ENCODE measurements at places on chromosomes 16 and 17.

GRCh38 chr17:67700037-67700724, 17.6 kb upstream of the NOL11 start:
- DNase-seq: no peak

GRCh38 chr16:1045310-1045992, 27.1 kb upstream of the SSTR5 start:
- no peak for DNase-seq

DNA sequence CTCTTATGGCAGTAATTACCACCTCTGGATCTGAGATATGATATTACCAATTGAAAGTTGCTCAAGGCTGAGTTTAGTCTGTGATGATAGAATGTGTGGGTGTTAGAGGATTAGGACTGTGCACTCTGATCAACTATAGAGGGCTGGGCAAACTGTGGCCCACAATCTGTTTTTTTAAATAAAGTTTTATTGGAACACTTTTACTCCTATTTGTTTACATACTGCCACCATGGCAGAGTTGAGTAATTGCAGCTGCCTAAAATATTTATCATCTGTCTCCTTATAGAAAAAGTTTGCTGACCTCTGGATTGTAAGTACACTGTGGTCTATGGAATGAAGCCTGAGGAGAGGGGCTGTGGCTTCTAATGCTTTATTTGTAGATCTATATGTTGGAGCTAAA, 71.5 kb upstream of the N4BP1 start:
- DNase-seq: no peak

- DNase-seq: no peak
Measured at GRCh38 chr16:23466162-23466885, 13.3 kb upstream of the COG7 start.

DNA sequence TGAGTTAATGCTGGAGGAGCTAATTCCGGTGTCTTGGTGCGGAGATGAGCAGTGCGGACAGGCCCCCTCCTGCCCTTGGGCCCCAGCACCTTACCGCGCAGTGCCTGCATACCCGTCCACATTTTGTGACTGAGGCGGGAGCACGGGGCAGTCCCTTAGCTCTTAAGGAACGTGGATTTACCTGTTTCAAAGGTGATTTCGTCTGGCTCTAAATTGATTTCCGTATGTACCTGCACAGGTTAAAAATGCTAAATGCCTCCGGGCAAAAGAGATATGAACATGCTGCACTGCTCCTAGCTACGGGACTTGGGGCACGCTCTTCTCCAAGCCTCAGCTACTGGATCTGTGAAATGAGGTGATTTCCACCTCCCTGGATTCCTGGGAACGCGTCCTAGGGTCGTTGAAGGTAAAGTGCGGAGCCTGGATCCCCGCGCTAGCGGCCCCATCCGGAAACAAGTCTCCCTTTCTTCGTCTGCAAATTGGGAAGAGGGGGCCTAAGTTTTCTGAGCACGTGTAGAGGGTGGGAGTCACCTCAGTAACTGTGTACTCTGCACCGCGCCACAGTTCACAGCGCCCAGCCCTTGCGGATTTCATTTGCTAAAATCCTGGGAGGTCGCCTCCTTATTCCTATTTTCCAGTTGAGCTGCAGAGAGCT, 669 bp upstream of the CRISPLD2 start:
- DNase-seq: no peak

DNA sequence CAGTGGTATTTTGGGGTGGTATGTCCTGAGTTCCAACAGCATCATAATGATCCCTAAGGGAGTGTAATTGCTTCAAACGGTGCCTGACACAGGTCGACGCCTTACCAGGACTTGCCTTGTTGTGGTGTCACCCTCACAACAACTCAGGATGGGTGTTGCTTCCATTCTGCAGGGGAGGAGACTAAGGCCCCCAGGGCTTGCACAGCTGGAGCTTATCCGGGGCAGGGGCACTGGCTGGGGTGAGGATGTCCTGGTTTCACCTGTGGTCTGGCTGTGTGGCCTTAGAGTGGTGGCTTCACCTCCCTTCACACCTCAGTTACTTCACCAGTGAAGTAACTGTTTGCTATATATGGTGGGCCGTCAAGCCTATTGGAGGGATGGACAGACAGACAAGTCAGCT, 23.3 kb downstream of the LLGL2 start:
- no peak for DNase-seq

GRCh38 chr17:38440614-38441397, 12.5 kb downstream of the ARHGAP23 start:
- DNase-seq: no peak

DNA sequence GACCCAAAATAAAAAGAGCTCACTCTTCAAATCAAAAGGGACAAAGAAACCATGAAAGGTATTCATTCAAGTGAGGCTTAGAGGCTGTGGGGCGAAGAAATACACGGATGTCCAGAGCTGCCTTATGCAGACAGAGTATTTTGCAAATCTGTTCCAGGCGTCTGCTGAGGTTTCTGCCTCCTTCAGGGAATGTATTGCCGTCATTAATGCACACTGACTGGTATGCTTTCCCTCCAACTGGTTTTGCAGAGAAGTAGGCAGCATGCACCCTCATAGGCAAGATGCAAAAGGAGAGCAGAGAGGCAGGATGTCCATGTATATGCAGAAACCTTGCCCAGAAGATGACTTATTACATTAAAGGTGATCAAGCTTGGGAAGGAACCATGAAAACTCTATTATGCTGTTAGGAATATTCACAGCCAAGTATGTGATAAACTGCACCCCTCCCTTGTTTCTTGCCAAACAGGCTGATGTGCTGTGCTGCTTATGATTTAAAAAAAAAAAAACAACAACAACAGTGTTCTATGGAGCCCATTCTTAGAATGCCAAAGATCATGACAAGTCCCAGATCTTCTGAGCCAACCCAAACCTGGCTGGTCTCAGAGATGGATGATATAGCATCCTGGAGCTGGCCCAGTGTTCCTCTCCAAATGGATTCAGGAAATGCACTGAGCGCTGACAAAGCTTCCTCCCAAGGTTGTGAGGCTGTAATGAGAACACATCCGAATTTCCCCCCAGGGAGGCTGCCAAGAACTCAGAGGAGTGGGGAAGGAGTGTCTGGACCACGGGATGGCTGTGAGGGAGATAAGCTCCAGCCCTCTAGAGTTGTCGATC, 77.6 kb upstream of the HLF start:
- no peak for DNase-seq

- DNase-seq: no peak
Measured at GRCh38 chr17:43667947-43668348, 6.2 kb upstream of the MEOX1 start.

DNA sequence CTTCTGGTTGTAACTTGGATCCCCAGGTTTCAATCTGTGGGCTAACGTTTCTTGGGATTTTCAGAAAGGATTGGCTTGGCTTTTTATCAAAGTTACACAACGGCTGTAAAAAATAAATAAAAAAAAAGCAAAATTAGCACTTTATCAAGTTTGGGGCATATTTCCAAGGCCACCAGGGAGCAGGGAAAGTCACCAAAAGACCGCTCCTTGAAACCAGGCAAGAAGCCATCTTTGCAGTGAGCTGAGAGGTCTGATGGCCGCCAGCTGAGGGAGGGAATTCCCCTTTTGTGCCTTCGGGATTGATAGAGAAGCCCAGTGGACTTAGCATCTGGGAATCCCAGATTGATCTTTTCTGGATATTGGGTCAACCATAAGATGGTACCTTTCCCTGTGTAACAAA, 192.2 kb downstream of the WWOX start:
- DNase-seq: no peak

GRCh38 chr16:73058616-73059409, 10.9 kb upstream of the ZFHX3 start:
- DNase-seq: no peak

GRCh38 chr17:47978324-47978723, 7.4 kb downstream of the CDK5RAP3 start:
- DNase-seq: peak; percentile 47

DNA sequence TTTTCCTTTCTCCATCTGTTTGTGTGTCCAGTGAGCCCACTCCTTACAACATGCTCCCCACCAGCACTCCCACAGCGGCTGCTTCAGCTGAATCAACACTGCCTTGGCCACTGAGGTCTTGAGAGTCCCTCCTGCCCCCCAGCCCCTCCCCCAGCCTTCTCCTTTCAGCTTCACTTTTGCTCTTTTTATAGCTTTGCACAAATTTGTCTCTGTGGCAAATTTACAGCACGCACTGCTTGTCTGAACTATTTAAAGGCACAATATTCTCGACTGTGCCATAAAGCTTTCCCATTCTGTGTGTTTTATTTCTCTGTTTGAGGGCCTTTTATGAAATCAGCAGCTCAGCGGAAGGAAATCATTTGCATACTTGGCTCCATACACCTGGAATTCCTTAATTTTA, 579.3 kb downstream of the TOX3 start:
- no peak for DNase-seq

- DNase-seq: no peak
Measured at GRCh38 chr17:38907930-38908675, 17.3 kb upstream of the LASP1NB start.

DNA sequence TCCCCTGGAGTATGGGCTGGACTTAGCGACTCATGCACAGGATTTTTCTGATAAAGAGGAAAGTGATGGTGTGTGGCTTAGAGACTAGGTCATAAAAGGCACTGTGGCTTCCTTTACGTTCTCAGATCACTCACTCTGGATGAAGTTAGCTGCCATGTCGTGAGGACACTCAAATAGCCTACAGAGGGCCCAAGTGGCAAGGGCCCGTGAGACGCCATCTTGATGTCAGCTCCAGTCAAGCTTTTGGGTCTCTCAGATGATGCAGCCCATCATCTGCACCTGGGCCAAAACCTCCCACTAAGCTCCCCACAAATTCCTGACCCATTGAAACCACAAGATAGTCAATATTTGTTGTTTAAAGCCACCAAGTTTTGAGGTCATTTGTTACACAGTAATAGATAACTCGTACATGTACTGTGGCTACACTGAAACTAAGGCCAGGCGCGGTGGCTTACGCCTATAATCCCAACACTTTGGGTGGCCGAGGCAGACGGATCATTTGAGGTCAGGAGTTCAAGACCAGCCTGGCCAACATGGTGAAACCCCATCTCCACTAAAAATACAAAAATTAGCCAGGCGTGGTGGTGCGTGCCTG, 14.7 kb downstream of the ST6GALNAC2 start:
- no peak for DNase-seq

GRCh38 chr17:80327518-80327917, 66.9 kb downstream of the RNF213 start:
- no peak for DNase-seq

DNA sequence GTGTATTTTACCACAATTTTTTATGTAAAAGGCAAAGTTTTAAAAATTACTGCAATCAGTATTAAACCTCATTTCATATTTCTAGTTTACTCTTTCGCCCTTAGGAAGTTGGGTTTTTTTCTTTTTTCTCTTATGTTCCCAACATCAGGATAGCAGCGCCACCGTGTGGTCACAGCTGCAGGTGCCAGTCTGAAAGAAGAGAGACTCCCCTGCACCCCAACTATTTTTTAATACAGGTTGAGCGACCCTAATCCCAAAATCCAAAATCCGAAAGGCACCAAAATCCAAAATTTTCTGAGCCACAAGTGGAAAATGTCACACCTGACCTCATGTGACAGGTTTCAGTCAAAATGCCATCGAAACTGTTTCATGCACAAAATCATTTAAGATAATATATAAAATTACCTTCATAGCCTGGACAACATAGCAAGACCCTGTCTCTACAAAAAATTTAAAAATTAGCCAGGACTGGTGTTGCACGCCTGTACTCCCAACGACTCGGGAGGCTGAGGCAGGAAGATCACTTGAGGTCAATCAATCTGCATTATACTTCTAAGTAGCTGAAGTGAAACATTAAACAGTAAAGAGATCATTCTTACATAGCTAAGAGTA, 21.8 kb upstream of the ASGR2 start:
- DNase-seq: peak; percentile 37

DNA sequence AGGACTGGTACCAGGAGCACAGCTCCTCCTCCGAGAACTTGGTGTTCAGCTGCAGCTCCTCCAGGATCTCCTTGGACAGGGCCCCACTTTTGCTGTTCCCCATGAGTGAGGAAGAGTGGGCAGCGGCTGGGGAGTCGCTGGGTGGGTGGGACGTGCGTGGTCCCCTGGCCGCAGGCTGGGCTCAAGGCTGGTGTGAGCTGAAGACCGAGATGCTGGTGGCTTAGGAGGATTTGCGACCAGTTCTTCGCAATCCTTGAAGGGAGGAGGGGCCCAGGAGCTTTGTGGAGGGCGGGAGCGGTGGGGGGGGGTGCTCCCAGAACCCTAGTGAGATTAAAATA, at the start of gene RCVRN:
Gene RCVRN, minus strand, starts transcription at position 194 of the 338 bp plus-strand sequence. Its CDS starts 91 bp downstream, at position 103.
- no peak for DNase-seq

- no peak for DNase-seq
Measured at GRCh38 chr17:54494721-54495715, 405.6 kb upstream of the TOM1L1 start.

DNA sequence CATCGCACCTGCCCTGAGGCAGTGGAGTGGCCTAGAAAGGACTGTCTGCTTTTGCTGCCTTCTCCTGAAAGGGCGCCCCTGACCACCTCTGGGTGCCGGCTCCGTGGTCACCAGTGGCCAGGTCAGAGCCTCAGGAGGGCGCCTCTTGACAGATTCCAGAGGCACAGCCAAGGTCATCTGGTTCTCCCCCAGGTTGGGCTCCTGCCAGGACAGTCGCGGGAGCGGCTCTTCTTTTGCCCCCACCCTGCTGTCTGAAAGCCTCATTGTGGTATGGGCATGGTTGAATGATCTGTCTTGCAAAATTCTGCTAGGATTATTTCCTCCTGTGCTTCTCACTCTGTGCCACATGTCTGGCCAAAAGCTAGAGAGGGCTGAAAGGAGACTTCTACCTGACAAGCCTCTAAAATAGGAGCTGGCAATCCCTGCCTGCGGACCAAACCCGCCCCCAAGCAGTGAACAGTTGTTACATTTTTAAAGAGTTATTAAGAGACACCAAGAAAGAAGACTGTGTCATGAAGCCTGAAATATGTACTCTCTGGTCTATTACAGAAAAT, 82.8 kb downstream of the SNX29 start:
- no peak for DNase-seq

DNA sequence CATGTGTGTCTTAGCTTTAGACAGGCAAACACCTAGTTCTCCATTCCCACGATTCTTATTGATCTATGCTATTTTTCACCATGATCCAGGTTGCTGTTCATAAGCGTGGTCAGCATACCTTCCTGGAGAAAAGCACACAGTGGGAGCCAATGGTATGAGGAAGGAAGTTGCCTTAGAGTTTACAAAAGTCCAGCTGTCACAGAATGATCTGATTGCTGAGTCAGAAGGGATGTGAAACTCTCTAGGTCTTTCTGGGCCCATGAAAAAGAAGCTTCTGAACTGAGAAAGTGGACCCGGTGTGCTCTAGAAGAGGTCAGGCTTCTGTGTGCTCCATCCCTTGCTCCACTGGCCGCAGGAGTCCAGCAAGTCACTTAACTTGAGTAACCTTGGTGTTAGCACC, 71.0 kb upstream of the CCL1 start:
- DNase-seq: no peak

- no peak for DNase-seq
Measured at GRCh38 chr17:82544431-82545070, 25.0 kb downstream of the FOXK2 start.
